ENCODE measurements at places on chromosomes 12 and 14.

DNA sequence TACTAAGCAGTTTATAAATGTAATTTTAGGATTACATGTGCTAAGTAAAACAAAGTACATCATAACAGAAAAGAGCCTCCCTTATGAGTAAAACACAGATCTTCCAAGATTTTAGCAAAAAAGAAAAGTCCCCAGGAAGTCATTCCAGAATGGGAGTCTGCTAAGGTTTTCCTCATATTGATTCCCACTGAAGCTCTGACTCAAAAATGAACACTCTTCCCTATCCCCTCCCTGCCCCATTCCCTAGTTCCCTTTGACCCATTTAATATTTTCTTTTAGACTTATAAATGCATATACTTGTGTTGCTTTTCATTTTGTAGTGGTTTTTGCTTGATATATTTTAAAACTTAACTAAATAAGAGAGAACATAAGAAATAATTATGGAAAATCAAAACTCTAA, 40.1 kb downstream of the PTGER2 start:
- DNase-seq: peak; percentile 30

DNA sequence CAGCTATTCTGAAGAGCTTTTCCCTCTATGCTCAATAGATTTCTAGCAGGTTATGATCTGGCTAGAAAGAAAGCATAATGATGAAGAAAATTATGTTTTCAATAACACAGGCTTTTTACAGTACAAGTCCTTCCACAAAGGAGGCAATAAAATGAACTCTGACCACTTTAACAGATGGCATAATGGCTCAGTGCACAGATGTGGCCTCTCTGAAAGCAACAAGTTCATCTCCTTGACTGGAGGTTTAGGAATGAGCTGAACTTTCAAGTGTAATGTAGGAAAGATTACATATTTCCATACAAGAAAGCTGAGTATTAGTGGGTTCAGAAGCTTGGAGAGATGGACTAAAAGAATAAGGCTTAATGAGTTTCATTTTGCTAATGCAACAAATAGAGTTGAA, 147.4 kb downstream of the EFCAB11 start:
- no peak for DNase-seq

DNA sequence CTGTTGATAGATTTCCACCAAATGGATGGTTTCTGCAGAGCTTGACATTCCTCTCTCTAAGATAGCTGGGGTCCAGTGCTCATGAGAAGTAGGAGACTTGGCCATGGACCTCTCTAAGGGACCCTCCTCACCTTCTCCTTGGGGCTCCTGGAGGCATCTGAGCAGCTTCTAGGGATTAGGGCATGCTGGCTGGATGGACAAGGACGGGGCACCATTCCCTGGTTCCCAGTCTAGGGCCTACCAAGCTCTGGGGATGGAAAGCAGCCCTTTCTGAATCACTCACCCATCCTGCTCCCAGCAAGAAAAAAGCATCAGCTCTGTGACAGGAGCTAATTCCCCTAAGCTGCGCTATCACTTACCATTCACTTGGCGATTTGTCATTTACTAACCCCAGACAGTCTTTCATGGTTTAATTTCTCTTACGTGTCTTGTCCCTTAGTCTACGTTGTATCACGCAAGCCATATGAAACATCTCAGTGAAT, 39.5 kb downstream of the VWF start:
- no peak for DNase-seq

GRCh38 chr12:57657744-57658143, 24.7 kb upstream of the B4GALNT1 start:
- DNase-seq: no peak

DNA sequence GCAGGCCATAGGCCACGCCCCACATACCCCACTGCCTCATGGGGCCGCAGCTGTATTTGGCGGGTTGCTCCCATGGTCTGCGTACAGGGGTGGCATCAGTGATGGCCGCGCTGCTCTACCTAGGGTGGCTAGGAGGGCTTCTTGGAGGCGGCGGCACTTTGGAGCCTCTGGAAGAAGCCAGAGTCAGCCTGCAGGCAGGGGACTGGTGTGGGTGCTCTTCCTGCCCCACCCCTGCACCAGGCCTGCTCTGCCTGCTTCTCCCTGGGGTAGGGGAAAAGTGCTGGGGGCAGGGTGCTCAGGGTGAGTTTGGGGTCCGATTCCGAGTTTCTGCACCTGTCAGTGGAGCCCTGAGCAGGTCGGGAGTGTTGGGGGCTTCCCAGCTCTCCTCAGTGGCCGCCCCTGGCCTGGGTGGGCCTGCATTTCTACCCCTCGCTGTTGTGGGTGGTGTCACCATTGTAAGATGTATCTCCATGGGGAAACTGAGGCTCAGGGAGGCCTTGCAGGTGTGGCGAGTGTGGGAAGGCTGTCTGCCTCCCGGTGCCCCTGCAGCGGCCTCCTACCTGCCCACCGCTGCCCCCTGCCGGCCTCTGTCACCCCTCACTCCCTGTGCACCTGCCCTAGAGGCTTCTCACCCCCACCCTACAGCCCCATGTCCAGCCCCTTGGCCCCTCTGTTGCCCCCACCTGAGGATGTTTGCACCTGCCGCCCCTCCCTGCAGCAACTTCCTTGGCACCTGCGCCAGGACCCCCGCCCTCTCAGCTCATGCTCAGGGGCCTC, 5.5 kb downstream of the CEP170B start:
- no peak for DNase-seq

DNA sequence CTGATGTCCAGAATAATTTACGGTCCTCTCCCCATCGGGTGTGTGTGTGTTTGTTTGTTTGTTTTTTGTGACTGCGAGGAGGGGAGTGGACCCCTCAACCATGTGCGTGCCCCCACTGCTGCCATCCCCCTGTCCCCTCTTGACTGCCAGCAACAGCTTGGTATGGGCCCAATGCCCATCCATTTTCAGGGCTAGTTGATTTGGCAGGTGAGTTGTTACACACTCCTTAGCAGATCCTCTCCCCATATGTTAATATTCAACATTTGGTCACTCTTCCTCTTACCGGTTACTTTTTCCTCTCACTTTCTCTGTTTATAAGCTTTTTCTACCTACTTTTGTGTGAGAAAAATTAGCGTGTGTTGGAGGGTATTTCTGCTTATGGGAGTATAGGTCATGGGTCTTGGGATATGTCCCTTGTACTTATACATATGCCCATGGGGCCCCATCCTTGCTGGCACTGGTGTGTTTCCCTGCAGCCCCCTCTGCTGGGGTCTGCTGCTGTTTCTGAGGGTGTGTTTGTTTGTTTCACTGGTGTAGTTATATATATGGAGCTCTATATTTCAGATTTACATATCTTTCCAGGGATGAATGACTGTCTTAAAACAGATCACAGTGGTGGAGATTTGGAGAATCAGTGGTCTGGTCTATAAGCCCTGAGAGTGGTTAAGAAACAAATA, 33.8 kb downstream of the ZFHX2 start:
- DNase-seq: no peak

GRCh38 chr12:130920119-130920703, 33.5 kb upstream of the ADGRD1 start:
- no peak for DNase-seq

DNA sequence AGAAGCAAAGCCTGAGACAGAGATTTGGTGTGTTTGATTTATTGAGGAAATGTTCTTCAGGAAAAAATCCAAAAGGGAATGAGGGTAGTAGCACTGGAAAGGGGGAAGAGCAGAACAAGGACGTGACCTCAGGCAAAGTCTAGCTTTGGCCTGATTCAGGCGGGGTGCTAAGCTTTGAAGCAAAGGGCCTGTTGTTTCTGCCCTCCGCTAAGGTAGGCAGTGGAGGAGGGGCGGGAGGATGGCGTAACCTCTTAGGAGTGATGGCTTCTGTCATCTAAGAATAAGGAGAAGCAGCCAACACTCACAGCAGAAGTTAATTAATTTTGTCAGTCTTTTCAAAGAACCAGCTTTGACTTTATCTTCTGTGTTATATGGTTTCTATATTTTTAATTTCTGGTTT, 20.4 kb downstream of the ABHD12B start:
- DNase-seq: no peak

DNA sequence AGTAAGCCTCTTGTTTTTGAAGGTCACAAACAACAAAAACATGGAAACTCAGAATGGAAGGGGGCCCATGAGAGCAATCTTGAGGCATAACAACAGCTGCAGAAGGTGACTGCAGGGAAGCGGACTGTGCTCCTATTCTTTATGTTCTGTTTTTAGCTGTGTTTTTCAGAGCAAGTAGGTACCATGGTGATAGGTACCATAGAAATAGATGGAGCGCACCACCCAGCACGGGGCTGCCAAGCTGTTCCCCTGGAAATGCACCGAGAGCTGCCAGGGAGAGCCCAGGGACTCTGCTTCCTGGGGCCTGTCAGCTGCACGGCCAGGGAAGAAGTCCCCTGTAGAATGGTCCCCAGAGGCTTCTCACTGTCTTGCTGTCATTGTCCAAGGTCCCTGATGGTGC, 32.8 kb downstream of the DGLUCY start:
- DNase-seq: no peak

- DNase-seq: peak; percentile 75
These were observed 46.2 kb downstream of the RPH3A start for GRCh38 chr12:112837629-112838197.

DNA sequence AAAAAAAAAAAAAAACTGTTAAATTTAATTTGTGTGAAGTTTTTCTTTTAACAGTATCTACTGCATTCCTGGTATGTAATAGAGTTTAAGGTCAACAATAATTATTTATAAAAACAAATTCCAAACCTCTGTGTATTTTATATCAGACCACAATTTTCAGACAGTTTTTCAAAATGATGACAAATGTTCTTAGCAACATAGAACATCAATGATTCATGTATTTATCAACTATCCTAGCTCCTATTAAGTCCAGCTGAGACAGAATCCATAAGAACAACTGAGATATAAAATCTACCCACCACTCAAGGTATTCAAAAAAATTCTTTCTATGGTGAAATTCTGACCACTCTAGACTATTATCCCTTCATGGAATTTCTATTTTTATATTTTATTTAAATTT, 144.5 kb downstream of the EPS8 start:
- peak; percentile 85 for DNase-seq

- DNase-seq: no peak
These were observed at the start of gene KLRK1 for GRCh38 chr12:10389904-10390303. Gene KLRK1 (minus strand): TSS chr12:10390041. CDS start chr12:10388810, 1,231 bp downstream.

- no peak for DNase-seq
These were observed 32.2 kb downstream of the GPR19 start for GRCh38 chr12:12663644-12664294.

DNA sequence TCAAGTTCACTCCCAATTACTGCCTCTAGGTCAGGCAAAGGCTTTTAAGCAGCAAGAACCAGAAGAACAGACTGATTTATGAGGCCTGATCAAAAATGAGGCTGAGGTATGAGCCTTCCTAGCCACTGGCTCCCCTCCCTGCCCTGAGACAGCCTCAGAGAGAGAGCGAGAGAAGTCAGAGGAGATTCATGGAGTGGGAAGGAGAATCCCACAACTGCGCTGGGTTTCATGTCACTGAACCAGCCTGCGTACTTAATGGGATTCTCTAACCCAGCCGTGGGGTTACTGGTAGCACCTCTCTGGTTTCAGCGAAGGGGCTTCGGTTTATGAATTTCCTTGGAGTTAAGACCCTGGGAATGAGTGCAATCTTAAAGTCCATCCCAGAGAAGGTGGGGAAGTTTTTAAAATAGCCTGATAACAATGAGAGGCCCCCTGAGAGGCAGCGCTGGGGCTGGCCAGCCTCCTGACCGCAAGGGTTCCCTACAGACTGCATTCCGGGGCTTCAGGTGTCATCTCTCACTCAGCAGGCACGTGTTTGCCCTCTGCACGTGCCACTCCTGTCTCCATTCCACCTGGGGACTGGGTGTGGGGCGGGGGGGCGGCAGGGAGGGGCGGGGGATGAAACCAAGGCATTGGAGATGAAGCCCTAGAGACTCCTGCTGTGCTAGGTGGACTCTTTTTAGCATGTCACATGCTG, 6.1 kb upstream of the GPRC5A start:
- DNase-seq: no peak

- DNase-seq: no peak
These were observed 66.6 kb downstream of the GALNT8 start for GRCh38 chr12:4786795-4787194.

- no peak for DNase-seq
These were observed 2.1 kb downstream of the ASB2 start for GRCh38 chr14:93974299-93974698.

DNA sequence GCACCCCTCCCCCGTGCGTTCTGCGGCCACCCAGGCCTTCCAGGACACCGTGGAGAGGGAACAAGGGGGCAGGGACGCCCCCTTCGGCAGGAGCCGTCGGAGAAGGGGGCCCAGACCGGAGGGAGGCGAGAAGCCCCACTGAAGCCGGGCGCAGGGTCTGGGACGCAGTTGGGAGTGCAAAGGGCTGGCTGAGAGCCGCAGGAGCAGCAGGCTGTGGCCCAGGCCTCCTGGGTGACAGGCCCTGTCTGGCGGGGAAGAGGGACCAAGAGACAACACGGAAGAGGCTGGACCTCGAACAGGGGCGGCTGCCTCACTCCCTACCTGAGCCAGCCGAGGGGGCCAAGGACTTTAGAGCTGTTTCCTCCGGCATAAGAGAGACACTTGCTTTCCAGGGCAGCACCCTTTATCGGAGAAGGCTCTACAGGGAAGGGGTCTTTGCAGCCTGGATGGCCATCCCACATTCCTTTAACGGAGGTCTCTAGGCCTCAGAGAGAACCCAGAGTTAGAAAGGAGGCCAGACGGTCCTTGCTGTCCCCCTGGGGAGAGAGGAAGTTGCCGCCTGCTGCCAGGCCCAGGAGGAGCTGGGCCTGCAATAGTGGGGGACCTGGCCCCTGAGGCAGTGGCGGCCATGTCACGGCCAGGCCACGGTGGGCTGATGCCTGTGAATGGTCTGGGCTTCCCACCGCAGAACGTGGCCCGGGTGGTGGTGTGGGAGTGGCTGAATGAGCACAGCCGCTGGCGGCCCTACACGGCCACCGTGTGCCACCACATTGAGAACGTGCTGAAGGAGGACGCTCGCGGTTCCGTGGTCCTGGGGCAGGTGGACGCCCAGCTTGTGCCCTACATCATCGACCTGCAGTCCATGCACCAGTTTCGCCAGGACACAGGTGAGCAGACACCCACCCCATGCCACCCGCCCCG, 1.3 kb downstream of the DTX1 start:
- DNase-seq: no peak

DNA sequence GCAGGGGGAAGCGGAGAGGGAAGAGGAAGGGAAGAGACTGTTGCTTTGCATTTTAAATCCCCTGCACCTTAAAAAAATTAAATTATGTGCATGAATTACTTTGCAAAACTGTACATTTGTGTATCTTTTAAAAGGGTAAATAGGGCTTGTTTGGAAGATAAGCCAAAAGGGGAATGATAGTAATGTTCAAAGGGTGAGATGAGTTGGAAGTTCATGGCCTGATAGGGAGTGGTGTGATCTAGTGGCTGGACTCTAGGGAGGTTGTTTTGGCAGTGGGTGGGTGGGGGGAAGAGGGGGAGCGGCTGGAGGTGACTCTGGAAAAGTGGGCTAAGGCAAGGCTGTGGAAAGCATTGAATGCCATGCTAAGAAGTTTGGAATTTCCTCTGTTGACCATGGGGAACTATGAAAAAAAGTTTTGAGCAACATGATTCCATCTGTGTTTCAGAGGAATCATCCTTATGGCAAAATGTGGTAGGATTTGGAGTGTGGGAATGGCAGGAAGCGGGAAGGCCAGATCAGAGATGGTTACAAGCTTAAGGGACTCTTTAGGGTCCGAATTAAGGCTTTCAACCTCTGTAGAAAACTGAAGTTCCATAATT, 25.5 kb upstream of the EMP1 start:
- peak; percentile 83 for DNase-seq

- no peak for DNase-seq
These were observed 1.3 kb upstream of the KRT72 start for GRCh38 chr12:52602552-52602951.

- DNase-seq: peak; percentile 38
These were observed 1.9 kb upstream of the BAZ2A start for GRCh38 chr12:56631790-56632700.

- DNase-seq: no peak
These were observed 232.5 kb upstream of the FOXN3 start for GRCh38 chr14:89649451-89650075.

Data from fibroblast of skin of back (primary cell).